ENCODE measurements at places on chromosomes 4 and X.

DNA sequence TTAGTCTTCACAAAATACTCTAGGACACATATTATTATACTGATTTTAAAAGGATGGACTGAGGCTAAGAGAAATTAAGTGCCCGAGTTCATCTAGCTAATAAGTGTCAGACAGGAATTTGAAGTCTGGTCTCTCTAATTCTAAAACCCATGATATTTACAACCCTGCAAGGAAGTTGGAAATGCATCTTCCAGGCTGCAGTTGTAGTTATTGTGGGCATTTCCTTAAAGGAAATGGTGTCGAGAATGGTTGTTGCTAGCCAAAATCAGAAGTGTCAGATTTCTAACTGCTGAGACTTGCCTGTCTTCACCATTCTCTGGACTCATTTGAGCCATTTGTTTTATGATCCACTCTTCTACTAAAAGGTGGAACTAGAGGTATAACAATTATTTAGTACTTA lies 82.5 kb downstream of the FAT4 start:
- DNase-seq: no peak

DNA sequence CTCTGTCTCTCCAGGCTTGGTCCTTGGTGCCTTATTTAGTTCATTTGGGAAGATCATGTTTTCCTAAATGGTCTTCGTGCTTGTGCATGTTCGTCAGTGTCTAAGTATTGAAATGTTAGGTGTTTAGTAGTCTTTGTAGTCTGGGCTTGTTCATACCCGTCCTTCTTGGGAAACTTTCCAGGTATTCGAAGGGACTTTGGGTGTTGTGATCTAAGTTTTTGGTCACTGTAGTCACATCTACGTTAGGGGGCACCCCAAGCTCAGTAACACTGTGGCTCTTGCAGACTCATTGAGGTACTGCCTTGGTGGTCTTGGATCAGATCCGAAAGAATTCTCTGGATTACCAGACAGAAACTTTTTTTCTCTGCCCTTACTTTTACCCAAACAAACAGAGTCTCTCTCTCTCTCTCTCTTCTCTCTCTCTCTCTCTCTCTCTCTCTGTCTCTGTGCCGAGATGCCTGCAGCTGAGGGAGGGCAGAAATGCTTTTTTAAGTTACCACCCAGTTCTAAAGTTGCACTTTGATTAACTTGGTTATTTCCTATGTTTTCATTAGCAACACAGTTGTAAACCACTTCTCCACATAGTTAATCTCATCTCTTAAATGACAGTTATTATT lies 67.6 kb upstream of the SLC7A3 start:
- DNase-seq: no peak

DNA sequence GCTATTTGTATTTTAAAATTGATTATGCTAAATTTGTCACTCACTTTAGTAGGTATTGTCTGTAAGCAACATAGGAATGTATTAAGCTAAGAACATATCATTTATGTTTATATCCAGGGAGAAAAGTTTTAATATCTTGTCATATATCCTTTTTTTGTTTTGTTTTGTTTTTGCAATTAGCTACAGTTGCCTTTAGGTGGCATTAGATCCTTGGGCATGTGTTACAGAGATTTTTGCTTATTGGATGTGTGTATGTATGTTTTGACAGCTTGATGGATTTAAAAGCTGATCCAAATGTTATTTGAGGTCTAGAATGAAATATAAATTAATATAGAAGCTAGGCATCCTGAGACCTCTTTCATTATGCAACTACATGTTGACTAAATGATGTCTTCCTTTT lies 36.1 kb upstream of the OTUD4 start:
- no peak for DNase-seq

DNA sequence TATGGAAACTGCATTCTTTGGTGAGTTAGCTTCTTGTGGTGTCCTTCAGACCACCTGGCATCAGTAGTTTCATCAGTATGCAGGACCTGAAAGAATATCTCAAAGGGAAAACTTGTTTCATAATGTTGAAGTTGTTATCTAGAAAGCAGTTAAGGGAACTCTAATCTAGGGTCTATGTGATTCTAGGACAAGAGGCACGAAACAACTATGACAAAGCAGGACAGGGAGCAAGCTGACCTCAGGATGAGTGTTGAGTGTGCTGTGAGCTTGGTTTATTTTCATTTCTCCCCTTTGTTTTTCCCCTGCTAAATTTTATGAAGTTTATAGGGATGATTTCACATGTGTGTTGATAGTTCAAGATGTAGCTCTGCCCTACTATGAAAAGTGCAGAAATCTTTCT lies 65.7 kb downstream of the MXRA5 start:
- no peak for DNase-seq

DNA sequence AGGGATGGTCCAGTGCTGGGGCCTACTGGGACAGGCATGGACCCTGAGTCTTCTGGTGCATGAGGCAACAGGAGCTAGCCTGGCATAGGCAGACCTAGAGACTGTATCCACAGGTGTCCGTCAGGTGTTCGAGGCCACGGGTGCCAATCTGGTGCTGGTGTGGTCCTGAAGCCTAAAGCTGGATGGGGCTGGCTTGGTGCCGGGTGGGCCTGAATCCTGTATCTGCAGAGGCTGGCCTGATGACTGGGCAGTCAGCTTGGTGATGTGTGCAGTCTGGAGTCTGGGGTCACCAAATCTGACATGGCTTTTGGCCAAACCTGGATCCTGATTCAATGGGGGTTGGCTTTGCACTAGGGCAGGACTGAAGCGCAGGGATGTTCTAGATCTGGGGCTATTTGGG lies 269.8 kb upstream of the GRIA3 start:
- DNase-seq: no peak

DNA sequence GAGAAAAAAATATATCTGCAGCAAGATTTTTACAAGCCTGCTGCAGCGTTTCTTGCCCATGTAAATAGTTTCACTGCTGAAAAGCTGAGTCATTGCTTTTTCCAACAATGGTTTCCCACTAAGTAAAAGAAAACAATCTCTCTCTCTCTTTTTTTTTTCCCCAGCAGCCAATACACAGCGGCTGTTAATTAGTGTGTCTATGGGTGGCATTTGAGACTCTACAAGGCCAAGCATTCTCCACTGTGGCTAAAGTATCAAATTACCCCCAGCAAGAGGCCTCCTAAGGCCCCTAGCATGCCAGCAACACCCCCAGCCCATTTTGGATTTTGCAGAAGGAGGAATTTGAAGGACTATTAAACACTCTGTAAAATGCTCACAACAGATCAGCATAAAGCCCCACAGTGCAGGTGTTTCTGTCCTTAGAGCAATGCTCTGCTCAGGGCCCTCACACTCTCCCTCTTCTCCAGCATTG lies 837.4 kb downstream of the TRIML1 start:
- no peak for DNase-seq

GRCh38 chr4:173171098-173171497 lies 2.5 kb downstream of the GALNT7 start:
- no peak for DNase-seq

DNA sequence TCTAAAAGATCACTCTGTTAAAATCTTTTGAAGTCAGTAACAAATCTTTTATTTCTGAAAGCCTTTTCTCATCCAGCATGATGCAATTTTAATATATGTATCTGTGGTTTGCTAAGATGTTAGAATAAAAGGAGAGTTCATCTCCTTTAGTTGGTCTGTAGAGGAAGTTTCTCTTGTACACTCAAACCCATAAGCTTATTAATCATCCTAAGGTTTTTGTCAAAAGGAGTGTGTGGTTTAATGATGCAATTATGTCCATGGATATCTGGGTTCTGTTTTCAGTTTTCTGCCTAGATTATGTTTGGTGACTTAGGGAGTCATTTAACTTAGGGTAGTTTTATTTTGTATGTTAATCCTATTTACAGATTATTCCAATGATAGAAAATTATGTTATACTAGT lies 52.1 kb upstream of the NDST4 start:
- DNase-seq: no peak

- no peak for DNase-seq
These were observed 88.6 kb upstream of the WDR1 start for GRCh38 chr4:10205223-10205622.

DNA sequence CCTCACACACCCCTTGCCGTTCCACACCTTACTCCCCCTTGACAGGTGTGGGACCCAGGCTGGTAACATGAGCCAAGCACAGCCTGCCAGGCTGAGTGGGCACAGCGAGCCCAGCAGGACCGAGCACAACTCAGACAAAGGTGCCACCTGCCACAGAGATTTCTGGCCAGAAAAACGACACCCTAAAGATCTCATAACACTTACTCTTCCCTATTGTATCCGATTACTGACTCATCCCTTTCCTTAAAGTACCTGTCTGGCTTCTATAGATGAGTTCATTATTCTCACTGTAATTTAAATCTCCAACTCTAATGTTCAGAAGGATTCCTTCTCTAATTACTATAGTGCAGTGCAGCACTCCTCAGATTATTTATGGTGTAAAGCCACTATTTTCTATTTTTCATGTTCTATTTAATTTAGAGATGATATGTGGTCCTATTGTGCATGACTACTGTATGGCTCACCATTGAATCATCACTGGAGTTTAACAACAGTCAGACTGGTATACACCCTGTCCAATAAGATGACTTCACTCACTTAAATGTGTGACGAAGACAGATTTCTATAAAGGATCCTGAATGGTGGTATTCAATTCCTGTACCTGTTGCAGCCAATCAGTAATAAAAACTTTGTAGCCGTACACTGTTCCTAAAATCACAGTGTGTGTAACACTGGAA lies 7.6 kb upstream of the SYTL5 start:
- no peak for DNase-seq
